ENCODE measurements at places on chromosomes 4 and X. TPM values are rescaled to one million over a fixed set of nuclear protein-coding genes. Genes with fewer than 3 reads are reported as not detected.

The SH3BP2 gene
- total RNA-seq: 93.0 TPM

The FGFR3 gene
- 0.37 TPM for total RNA-seq

The C1QTNF7 gene
- total RNA-seq: not detected

The GAGE13 gene
- not detected for total RNA-seq

The NLRP2B gene
- not detected for total RNA-seq

The GK gene
- 12.0 TPM for total RNA-seq

The ENPEP gene
- 0.53 TPM for total RNA-seq

The TRPC5OS gene
- not detected for total RNA-seq

The SH3D19 gene
- total RNA-seq: not detected

The ELMOD2 gene
- total RNA-seq: 15.5 TPM

The USP17L17 gene
- not detected for total RNA-seq

The MFAP3L gene
- 0.32 TPM for total RNA-seq

The STATH gene
- not detected for total RNA-seq

The F8A1 gene
- total RNA-seq: 54.4 TPM
